Stimulated activated CD4-positive, alpha-beta T cell treated with anti-CD3 and anti-CD28 coated beads, Interleukin-12 subunit alpha, Interleukin-12 subunit beta, amount 100 ng/mL, for 24 hours (primary cell): ENCODE measurements at places on chromosomes 7 and 10.

GRCh38 chr7:3042861-3043489 lies 692 bp downstream of the CARD11 start:
- peak; percentile 66 for DNase-seq

GRCh38 chr10:14371581-14371980 lies 40.9 kb upstream of the FRMD4A start:
- no peak for DNase-seq

DNA sequence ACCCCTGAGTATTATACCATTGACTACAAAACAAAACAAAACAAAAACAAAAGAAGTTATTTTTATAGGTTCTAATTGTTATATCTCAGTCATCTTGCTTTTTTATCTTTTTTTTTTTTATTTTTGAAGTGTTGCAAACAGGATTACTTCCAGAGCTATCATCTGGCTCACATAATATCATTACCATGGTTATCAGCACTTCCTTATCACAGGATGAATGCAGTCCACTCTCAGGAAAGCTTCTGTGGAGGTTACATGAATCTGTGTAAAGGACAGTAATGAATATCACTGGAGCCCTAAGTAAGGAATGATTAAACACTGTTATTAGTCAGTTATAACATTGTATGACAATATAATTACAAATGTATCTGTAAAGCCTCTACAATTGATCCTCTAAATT lies 451.5 kb downstream of the PLXDC2 start:
- no peak for DNase-seq

- DNase-seq = no peak
These were observed 698.6 kb downstream of the CCSER2 start for GRCh38 chr10:85026878-85027467.

DNA sequence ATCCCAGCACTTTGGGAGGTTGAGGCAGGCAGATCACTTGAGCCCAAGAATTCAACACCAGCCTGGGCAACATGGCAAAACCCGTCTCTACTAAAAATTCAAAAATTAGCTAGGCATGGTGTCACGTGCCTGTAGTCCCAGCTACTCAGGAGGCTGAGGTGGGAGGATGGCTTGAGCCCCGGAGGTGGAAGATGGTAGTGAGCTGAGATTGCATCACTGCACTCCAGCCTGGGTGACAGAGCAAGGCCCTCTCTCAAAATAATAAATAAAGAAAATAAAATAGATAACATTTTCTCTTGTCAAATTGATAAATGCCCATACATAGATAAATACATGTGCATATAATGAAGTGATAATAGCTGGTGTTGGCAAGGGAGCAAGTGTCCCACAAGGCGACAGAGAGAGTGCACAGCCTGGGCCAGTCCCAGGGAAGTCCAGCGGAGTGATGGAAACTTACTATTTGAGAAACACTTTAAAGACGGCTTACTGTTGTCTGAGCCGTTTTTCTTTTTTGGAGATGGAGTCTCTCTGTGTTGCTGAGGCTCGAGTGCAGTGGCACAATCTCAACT lies 33.4 kb upstream of the DLG5 start:
- no peak for DNase-seq

DNA sequence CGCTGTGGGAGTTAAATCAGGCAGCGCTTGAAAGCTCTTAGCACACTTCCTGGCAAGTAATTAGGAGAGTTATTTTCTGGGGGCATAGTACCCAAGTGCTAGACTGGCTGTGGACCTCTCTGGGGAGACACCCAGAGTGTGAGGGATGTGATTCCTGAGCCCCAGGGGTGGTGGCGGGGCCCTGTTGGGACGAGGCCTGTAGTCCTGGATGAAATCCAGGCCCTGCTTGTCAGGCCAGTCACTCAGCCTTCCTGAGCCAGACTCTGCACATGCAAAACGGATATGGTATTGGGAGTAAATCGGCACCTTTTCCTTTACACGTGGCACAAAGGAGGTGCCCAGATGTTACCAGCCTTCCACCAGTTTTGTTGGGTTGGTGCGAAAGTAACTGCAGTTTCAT lies 31.2 kb downstream of the TRRAP start:
- DNase-seq = no peak

DNA sequence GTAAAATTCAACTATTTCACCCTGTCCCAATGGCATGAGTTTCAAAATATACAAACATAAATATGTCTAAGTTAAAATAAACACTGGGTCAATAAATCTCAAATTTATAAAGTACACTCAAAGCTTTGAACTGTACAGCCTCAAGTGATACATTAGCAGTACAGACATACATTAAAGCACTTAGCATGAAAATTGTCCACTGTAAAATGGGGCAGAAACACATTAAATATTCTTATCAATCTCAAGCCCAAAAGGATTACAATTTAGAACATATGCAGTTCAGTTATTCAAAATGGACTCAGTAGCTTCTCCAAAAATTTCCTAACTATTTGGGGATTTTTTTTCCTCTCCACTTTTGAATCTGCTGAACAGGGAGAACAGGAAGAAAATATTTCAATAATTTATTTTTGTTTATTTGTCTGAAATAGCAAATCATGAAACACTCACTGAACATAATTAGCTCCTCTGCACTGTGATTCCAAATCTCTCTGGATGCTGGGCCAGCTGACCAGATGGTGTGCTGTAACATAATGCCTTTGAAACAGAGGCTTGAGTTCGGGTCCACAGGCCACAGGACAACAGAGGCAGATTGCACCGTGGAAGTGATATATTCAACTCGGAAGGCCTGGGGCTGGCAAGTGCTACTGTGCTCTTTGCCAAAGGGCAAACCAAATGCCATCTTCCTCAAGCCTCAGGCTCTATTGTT lies 248.9 kb upstream of the LRRN3 start:
- no peak for DNase-seq

DNA sequence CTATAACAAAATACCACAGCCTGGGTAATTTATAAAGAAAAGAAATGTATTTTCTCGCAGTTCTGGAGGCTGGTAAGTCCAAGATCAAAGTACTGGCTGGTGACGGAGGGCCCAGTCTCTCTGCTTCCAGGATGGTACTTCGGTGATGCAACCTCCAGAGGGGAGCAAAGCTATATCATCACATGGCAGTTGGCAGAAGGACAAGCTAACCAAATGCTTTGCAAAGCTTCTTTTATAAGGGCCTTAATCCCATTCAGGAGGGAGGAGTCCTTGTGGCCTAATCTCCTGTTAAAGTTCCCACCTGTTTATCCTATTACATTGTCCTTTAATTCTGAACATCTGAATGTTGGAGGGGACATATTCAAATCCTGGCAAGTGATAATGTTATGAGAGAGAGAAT lies 134.1 kb upstream of the SP4 start:
- DNase-seq = no peak

- DNase-seq = no peak
These were observed 189.2 kb downstream of the EBF3 start for GRCh38 chr10:129774736-129775401.

DNA sequence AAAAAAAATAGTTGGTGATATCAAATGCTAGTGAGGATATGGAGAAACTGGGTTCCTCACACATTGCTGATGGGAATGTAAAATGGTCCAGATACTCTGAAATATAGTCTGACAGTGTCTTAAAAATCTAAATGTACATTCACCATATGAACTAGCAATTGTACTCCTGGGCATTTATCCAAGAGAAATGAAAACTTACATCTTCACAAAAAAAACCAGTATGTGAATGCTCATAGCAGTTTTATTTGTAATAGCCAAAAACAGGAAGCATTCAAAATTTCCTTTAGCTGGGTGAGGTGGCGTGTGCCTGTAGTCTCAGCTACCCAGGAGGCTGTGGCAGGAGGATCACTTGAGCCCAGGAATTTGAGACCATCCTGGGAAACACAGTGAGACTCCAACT lies 2.1 kb upstream of the SSC4D start:
- DNase-seq = no peak

DNA sequence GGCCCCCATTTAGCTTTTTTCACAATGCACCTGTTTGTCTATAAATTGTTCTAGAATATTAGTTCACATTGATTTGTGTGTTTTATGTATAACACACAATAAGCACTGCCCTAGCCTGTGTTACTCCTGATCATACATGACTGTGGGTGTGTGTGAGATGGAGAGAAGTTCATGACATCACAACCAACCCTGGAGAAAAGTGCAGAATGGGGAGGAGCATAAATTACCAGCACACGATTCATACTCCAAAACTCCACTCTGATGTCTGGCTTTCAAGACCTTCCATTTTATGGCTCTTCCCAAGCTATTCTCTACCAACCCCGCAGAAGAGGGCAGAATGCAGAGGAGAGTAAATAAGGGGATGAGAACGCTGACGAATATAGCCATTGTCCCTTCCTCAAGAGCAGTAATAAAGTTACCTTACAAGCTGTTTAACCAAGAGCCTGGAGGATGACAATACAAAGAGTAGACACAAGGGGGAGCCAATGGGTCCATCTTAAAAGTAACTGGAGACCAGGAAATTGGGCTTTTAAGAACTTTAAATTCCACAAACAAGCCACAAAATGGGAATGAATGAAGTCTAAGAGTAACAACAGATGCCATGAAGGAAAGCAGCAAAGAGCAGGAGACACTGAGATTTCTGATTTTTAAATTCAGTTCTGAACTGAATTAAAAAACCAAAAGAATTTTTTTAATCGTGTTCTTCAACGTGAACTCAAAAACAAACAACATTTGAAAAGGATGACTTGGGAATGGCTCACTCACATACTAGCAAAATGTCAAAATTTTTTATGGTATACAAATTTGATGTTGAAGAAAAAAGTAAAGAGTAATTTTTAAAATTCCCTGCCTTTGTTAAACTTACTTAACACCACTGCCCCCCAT lies 159.6 kb downstream of the PARD3 start:
- no peak for DNase-seq

DNA sequence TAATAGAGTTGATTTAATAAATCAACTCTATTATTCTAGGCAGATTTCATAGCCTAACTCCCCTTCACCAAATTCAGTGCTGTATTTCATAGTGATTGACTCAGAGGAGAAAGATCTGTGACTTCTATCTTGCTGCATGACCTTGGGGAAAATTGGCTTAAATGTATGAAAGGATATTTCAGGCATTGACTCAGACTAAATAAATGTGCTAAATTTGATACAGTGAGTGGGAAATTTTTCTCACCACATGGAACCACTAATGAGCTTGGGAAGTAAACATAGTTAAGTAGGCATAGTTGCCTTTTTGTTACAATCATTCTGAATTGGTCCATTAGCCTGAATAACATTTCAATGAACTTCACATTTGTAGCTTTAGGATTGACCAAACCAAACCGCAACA lies 89.0 kb upstream of the PRPS1L1 start:
- no peak for DNase-seq

- no peak for DNase-seq
These were observed 1.2 kb downstream of the VCL start for GRCh38 chr10:73998929-73999691.

DNA sequence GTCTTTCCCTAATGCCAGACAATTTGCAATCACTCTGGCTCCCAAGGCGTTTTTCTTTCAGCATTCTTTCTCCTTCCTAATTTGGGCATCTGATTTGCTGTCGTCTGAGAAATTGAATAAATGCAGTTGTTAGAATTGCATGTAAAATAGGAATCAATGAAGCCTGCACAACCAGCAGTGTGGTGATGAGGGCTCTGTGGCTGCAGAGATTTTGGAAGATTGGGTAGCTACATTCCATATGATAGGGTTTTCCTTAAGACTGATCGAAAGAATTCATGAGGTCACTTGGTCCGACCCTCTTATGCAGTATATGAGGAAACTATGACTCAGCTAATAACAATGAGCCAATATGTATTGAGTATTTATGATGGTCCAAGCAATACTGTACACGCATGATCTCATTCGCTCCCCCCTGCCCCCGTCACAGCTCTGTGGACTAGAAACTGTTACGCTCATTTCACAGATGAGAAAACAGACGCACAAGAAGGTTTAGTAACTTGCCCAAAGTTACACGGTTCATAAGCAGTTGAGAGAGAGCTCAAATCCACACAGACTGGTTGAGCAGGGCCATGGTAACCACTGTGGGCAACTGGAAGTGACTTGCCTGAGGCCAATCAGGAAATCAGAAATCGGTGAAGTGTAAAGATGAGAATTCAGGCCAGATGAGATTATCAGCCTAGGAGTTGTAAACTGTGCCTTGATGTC lies 527.2 kb downstream of the GATA3 start:
- no peak for DNase-seq

- no peak for DNase-seq
These were observed 811 bp upstream of the ARHGAP12 start for GRCh38 chr10:31929261-31930022.

GRCh38 chr7:21256310-21256877 lies 171.5 kb upstream of the SP4 start:
- DNase-seq = no peak

DNA sequence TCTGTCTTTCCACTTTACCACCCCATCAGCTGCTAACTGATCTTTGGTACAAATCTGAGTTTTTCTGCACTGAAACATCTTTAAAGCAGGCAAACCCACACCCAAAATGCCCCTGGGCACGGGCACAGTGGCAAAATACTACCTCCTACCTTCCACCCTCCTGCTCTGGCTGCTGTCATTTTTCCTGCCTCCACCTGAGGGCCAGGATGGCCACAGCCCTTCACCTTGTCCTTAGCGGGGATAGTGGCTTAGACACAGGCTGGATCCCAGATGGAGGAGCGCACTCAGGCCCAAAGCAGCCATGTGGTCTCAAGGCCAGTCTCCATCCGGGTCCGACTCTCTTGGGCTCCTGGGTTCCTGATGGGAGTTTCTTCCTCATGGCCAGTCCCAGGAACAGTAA lies 98.3 kb downstream of the HIF1AN start:
- no peak for DNase-seq

DNA sequence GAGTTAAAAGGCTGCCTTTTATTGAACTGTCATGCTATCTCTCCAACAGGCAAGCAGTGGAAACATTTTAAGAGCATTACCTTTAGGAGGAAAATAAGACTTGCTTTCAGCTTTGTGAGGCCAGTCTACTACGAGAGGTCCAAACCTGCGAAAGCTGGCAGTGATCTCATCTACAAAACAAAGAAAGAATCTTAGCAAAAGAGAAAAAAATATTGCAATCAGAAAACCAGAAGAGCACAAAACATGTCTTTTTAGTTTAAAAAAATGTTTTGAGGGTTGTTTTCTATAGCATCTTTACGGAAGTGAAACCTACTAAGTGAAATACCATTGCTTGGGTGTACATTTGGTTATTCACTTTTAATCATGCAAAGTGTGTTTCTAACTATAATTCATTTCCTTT lies 147.9 kb downstream of the CPEB3 start:
- no peak for DNase-seq

DNA sequence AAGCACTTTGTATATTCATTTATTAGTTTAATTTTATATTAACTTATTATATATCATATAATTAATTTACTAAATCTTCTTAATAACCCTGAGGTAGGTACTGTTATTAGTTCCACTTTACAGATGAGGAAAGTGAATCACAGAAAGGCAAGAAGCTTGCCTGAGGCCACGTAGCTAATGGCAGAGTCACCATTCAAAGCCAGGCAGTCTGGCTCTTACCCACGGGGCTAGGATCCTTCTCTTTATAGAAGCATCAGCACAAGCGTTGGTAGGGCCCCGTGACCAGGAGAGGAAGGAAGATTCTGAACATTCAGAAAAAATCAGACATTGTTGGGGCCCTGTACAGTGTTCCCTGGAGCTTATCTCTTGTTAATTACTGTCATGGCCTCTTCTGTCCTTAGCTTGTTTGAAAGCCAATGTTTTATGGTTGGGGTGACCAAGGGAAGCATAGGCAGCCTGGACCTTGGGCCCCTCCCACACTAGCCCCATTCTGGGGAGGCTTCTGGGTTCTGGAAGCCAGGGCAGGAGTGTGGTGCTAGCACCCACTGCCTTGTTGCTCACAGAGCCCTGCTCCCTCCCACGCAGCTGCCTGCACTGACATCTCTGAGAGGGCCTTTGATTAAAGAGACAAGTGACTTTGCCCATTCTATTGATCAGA lies 31.1 kb upstream of the SLF2 start:
- no peak for DNase-seq
